ENCODE measurements at places on chromosomes 1 and 21.

DNA sequence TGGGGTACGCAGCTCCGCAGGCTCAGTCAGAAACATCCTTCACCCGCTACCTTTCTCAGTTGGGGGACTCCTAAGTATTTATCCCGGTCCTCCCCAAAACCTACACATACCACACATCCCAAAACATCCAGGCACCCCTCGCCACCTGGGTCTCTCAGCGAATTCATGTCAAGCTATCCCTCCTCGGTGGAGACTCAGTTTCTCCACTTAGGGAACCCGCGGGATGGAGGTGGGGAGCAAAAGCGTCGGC is 1.3 kb upstream of the ZBTB7B start:
- no peak for DNase-seq

GRCh38 chr1:9270290-9270883 is 22.3 kb upstream of the SPSB1 start:
- DNase-seq, result no peak

DNA sequence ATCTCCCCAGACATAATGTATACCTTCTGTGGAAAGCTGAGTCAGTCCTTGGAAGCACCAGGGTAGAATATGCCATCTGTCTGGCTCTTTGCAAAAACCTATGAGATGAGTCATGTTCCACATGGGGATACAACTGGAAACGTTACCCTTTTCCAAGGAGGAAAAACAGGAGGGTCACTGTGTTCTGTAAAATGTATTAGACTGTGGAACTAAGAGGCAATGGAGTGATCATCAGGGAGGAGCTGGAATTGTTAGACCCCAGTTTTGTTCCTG is 16.1 kb upstream of the PSMD4 start:
- DNase-seq, result no peak

- DNase-seq, result no peak
Observed at GRCh38 chr21:44054710-44055109, 42.6 kb downstream of the TRAPPC10 start.

GRCh38 chr1:53137729-53138128 is 4.7 kb downstream of the SLC1A7 start:
- no peak for DNase-seq

- DNase-seq, result no peak
Observed at GRCh38 chr1:198096390-198096789, 60.4 kb upstream of the NEK7 start.

DNA sequence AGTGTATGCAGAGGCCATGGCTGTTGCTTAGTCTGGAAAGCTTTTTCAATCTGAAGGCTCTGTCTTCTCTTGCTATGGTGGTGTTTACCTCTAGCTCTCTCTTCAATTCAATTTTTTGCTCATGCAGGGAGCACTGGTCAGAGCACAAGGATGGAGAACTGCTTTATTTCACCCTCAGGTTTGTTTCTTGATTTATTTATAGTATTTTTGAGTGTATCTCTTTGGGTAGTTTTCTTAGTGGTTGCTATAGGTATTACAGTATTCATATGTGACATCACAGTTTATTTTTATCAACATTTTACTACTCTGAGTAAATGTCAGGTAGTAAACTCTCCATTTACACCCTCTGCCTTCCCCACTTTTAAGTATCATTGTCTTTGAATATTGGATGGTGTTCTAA is 147.9 kb downstream of the RASAL2 start:
- DNase-seq, result no peak

GRCh38 chr1:42657201-42657600 is 1.0 kb upstream of the PPIH start:
- no peak for DNase-seq

DNA sequence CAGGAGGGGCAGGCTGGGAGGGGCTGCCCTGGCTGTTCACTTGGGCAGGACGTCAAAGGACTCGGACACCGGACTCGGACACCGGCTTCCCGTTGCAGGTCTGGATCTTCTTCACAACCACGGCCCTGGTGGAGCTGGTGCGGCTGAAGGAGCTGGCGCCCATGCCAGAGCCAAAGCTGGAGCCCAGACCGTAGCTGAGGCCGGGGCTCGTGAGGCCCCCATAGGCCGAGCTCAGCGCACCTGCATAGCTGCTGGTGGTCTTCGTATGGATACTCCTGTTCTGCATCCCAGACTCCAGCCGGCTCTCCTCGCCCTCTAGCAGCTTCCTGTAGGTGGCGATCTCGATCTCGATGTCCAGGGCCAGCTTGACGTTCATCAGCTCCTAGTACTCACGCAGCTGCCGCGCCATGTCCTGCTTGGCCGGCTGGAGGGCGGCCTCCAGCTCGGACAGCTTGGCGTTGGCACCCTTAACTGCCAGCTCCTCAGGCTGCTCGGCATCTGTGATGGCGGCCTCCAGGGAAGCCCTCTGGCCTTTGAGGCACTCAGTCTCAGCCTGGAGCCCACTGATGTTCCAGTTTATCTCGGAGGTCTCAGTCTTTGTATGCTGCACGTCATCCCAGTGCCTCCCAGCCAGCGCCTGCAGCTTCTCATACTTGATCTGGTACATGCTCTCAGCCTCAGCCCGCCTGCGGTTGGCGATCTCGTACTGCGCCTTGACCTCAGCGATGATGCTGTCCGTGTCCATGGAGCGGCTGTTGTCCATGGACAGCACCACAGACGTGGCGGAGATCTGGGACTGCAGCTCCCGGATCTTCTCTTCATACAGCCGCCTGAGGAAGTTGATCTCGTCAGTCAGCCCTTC is 15.1 kb upstream of the KLF17 start:
- DNase-seq, result no peak

DNA sequence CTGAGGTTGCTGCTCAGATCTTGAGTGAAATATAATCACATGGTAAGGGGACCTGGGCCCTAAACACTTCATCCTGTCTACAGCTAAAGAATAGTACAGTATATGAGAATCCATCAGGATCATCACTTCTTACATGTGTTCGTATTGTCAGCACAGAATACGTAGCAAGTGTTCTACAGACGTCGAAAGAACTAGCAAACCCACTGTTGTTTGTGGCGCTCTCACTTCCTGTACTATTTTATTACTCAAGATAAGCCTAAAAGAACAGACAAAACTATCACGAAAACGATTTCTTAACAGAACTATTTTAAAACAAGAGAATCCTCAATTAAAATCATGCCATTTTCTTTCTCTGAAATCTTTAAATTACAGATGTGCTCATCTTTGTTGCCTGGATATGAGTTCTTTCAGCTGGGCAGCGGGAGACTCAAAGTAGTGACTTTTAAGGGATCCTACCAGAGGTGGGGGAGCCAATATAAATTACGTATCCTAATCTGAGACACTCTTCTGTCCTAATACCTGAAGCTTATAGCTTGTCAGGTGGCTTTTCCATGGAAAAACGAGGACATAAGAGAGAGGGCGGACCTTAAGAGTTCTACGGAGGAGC is 724 bp downstream of the ST7L start:
- DNase-seq, result no peak

GRCh38 chr1:231715816-231716722 is 89.5 kb downstream of the DISC1 start:
- no peak for DNase-seq

DNA sequence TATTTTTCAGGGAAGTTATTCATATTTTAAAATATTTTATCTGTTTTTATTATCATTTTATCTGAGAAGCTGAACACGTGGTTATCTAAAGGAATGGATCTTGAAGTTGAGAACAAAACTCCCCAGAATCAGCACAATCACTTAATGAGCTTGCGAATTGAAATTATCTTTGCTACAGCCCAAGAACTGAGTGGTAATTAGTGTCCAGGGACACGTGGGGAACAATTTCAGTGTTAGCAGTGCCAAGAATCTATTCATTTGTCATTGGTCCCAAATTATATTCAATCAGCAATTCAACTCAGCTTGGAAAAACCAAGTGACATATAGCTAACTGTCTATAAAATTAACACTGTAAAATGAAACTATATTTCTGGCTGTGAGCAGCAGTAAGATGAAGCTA is 197.6 kb upstream of the UBE2U start:
- no peak for DNase-seq

GRCh38 chr1:179369751-179370341 is 4.1 kb downstream of the AXDND1 start:
- DNase-seq, result no peak

DNA sequence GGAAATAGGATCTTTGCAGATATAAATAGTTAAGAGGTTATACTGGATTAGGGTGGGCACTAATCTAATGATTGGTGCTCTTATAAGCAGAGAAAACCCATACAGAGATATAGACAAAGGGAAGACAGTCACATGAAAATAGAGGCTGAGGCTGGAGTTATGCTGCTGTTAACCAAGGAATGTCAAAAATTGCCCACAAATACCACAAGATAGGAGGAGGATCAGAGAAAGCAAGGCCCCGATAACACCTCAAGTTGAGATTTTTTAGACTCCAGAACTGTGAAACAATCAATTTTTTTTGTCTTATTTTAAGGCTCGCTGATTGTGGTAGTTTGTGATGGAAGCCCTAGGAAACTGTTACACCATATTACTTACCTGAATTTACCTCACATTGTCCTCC is 513.2 kb downstream of the COL11A1 start:
- DNase-seq, result no peak

DNA sequence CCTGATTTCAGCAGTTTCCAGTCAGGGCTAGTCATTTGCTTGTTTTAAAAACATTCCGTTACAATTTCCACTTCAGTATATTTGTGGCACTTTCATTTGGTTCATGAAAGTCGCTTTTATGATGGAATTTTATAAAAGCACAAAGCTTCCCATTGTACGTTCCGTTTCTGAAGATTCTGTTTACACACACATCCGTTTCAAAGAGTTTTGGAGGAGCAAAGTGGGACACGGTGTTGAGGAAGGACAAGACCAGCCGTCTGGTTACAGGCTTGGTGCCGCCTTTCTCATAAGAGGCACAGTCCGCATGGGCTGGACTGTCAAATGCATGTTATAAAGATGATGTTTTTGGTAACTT is 60.3 kb downstream of the FAAP20 start:
- DNase-seq, result no peak

GRCh38 chr1:155254228-155254713 is 1.0 kb downstream of the ENTREP3 start:
- DNase-seq, result no peak

DNA sequence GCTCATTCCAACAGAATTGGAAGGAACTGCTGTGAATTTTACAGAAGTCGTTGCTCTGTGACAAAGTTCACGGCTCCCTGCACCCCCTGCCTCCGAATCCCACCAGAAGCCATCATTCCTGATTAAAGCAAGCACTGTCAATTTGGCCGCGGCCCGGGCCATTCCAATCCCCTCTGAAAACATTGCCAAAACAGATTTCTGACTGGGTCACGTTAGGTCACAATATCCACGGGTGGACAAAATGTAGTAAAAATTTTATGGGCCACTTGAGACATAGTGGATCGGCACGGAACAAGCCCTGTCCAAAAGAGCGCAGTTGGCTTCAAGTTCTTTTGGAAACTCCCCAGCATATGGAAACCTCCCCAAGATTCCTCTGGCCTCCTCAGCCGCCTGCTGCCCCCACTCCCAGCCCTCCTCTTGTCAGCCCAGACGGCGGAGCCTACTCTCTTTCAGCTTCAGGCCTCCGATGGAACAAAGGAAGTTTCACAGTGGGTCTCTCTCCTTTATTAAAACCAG is 67.2 kb upstream of the IFNAR2 start:
- no peak for DNase-seq

DNA sequence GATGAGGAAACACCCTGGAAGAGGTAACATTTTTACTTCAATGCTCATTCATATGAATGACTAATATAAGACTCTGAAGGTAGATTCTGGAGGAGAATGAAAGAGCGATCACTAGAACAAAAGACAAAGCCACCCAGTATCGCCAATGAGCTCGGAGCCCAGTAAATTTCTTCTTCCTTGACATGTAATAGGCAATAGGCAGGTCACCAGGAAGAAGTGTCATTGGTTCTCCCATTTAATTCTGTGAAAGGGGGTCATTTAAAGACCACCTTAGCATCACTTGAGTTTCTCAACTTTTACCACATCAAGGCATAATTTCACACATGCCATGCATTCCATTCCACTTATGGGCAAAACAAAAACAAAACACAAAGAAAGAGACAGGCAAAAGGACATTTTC is 7.9 kb downstream of the TNFSF18 start:
- DNase-seq, result no peak

- DNase-seq, result no peak
Observed at GRCh38 chr1:109912214-109912861, 1.7 kb downstream of the CSF1 start.

DNA sequence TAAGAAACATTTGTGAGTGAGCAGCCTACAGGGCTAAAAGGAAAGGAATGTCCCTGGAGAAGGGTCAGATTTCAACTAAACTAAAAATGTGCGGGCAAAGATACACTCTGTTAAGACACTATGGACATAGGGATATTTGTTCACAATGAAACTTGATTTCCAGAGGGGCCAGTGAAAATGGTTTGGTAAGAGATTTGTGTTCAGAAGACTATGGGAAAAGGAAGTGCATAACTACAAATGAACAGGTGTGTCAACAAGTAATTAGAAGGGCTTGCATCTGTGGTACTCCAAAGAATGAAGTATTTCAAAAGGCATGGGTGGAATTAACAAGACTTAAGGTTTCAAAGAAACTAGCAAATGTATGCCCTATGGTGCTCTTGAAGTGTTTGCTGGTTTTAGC is 60.4 kb downstream of the NME7 start:
- DNase-seq, result no peak

GRCh38 chr21:36606983-36607325 is 92.0 kb upstream of the SIM2 start:
- DNase-seq, result no peak

- DNase-seq, result no peak
Observed at GRCh38 chr1:90831910-90832309, 114.8 kb upstream of the BARHL2 start.

DNA sequence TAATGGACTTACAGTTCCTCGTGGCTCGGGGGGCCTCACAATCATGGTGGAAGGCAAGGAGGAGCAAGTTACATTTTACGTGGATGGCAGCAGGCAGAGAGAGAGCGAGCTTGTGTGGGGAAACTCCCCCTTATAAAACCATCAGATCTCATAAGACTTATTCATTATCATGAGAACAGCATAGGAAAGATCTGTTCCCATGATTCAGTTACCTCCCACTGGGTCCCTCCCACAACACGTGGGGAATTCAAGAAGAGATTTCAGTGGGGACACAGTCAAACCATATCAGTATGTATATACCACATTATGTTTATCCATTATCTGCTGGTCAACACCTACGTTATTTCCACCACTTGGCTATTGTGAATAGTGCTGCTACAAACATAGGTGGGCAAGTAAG is 352.3 kb upstream of the B3GALT2 start:
- no peak for DNase-seq

GRCh38 chr1:2001773-2002411 is 1.7 kb downstream of the CFAP74 start:
- DNase-seq, result no peak

- DNase-seq, result no peak
Observed at GRCh38 chr1:154752273-154753030, 117.6 kb downstream of the KCNN3 start.

- DNase-seq, result no peak
Observed at GRCh38 chr1:81213279-81213678, 587.5 kb upstream of the ADGRL2 start.
